ENCODE measurements at places on chromosomes 2 and 18.

DNA sequence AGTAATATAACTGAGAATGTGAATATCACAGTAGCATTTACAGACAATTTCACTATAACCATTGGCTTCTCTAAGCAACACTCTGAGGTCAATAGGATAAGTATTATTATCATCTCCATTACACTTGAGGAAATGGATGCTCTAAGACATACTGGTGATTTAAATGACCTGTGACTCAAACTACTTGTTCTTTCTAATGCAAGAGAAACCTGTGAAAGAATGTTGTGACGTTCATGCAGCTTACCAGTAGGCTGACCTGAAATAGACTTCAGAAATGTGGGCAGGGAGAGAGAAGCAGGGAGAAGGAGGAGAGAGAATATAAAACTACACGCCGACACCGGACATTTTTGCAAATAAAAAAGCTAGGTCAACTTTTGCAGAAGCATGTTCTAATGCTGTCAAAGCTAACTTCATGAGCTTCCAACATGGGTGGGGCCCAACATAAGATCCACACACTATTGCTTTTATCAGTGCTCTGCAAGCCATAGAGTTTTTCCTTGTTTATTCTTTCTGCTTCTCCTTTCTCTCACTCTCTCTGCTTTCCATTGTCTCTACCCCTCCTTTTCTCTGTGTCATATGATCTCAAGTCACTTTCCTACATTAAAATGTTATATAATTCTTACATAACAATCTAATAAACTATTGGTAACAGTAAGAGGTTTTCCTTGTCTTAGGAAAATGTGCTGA lies 217.6 kb upstream of the FN1 start:
- peak; percentile 26 for DNase-seq

GRCh38 chr2:199552141-199552540 lies 94.4 kb upstream of the SATB2 start:
- DNase-seq: peak; percentile 11

- DNase-seq: no peak
Observed at GRCh38 chr18:30457156-30457555, 585.4 kb downstream of the DSC3 start.

GRCh38 chr2:105384216-105384615 lies 14.6 kb downstream of the FHL2 start:
- DNase-seq: no peak

DNA sequence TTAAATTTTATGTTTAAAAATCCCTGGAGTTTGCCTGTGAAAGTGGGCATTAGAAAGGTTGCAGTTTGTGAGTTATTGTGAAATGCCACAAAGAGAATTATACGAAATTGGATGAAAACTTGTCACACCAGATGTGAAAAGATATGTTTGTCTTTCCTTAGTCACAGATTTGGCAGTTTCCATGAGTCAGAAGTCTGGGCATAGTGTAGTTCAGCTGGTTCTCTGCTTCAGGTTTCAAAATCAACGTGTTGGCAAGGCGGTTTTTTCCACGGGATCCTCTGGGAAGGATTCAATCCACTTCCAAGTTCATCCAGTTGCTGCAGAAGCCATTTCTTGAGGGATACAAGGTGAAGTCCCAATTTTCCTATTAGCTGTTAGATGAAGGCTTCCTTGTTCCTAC lies 658.0 kb upstream of the CDH2 start:
- DNase-seq: no peak

GRCh38 chr2:185373229-185373628 lies 365.4 kb upstream of the FSIP2 start:
- DNase-seq: no peak

- DNase-seq: no peak
Observed at GRCh38 chr2:28471214-28471613, 24.6 kb upstream of the PLB1 start.

DNA sequence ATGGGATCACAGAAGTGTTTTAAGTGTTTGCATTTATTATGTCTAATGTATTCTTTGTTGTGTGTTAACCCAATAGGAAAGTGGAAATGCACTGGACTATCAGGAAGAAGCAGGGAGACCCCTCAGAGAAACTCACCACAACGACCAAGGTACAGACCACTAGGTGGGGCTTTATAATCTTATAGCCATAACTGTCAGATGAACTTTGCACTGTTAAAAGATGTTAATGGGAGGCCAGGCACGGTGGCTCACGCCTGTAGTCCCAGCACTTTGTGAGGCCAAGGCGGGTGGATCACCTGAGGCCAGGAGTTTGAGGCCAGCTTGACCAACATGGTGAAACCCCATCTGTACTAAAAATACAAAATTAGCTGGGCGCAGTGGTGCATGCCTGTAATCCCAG lies 73.2 kb downstream of the SUMO1 start:
- no peak for DNase-seq

GRCh38 chr2:207412787-207413310 lies 116.9 kb upstream of the CREB1 start:
- no peak for DNase-seq

DNA sequence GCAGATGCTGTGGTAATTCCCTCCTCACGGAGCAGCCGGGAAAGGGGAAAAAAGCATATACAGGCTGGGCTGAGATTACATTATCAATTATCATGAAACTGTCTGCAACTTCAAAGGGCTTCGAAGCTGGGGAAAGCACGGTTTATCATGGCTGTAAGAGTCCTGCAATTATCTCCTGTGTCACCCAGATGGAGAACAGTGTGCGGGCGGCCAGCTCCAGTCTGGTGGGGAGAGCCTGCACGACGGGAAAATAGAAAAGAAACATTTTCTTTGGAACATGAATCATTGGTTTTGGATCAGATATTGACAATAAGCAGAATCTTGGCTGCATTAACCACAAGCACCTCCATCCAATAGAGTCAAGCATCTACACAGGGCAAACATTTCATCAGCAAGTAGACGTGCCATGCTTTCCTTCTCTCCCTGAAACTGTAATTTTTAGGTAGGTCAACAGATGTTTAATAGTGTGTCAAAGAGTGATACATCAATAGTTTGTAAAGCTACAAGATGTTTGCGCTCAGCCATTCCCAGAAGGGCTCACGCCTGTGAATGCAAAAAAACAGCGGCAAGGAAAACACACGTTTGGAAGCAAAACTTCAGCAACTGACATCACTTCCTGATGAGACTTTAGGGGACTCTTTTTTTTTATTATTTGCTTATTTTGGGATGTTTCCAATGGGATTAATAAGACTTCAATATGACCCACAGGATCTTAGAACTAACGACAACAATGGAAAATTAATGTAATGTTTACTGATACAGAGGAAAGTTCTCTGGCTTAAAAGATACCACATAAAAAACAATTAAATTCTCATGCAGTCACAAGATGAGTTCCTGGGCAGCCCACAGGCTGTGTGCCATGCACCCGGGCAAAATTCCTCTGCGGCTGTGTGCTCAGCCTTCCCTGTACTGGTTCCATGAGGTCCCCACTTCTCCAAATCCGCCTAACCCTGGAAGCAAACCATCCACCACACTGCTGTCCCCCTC lies 111.0 kb upstream of the SALL3 start:
- DNase-seq: no peak

DNA sequence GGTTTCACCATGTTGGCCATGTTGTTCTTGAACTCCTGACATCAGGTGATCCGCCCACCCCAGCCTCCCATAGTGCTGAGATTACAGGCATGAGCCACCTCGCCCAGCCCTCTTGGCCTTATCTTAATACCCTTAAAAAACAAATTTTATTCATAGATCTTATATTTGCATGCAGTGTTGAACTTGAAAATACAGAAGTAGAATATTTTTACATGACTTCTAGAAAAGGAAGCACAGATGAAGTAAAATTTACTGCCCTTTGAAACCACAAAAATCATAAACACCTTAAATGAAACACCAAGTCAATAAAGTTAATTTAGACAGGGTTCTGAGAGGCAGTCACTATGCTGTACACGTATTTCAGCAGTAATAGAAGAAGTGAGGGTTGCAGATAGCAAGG lies 145.7 kb downstream of the CERS6 start:
- no peak for DNase-seq

GRCh38 chr2:236195726-236196125 lies 27.5 kb upstream of the GBX2 start:
- DNase-seq: no peak

DNA sequence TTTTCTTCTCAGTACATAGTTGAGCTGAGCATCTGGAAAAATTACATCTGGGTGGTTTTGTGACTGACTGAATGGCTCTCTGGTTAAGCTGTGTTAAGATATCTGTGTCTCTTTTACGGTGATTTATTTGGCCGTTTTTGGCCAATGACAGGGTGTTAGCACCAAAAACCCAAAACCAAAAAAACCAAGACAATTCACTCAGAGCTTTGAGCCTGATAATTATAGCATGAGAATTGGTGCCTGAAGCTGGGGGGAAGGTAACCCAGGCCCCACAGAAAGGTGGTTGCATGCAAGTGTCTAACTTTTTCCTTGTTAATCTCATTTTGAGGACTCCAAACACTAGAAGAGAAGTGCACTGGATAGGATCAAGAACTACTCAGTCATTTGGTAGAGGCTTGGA lies 4.5 kb downstream of the CD28 start:
- no peak for DNase-seq

DNA sequence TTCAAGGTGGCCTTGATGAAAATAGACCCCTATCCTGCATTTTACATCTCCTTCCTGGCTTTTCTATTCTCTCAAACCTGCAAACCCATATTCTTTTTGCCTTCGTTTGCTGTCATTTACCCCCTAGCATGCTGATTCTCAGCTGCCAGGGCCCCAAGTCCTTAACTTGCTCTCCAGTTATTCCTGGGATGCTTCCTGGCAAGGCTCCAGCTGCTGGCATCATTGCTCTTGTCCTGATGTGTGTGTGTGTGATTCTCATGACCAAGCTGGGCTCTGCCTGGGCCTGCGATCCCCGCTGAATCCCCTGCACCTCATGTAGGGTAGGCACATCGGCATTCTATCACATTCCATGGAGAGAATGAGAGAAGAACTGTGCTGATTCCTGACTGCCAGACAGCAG lies 11.9 kb downstream of the NPAS2 start:
- DNase-seq: no peak

- peak; percentile 80 for DNase-seq
Observed at GRCh38 chr18:79200546-79201268, 131.5 kb downstream of the ATP9B start.

GRCh38 chr2:30325600-30326328 lies 94.4 kb downstream of the LBH start:
- DNase-seq: no peak

- DNase-seq: no peak
Observed at GRCh38 chr2:180910831-180911665, 69.4 kb upstream of the UBE2E3 start.

DNA sequence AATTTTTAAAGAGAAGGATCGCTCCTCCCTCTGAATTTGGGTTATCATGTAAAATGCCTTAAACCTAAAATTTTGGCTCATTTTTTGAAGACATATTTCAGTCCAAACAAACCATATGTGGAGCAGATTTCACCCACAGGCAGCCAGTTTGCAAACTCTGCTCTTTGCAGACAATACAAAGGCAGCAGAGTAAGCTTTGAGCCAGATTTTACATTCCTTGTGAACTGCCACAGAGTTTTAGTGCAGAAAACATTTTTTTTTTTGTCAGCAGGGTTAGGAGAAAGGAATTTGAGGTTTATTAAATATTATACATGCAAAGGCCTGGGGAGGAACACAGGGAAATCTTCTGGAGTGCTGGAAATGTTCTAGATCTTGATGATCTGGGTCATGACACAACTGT lies 171.9 kb upstream of the FN1 start:
- no peak for DNase-seq

DNA sequence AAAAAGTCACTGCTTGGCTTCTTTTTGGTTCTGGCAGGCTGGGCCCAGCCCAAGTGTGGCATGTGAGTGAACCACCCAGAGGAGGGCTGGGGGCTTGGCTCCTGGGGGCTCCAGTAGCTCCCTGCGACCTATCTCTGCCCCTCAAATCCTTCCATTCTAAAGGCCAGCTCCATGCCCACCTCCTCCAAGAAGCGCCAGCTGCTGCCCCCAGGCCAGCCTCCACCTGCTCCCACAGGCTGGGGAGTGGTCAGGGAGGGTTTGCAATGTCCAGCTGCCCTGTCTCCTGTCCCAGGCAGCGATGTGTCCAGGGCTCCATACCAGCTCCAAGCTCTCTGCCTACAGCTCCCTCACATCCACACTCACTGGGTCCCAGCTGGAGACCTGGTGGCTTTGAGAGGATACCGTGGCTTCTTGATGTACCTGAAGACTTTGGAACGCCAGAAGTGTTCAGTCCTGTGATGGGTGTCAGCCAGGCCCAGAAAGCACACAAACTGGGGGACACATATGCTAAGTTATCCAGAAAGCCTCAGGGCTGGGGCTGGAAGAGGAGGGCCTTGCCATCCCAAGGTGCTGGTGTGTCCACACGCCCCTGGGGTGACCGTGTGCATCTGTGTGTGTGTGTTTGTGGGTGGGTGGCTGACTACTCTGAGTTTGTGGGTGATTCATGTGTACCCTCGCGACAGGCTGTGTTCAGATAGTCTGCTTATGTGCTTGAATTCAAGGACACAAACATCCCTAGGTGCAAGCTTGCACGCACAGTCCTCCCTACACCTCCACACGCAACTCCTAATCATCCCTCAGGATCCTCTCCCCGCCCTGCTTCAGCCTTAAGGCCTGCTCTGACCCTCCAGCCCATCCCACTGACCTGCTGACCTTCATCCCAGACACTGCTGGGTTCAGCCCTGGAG lies 33.4 kb downstream of the ZFP36L2 start:
- no peak for DNase-seq

- DNase-seq: no peak
Observed at GRCh38 chr2:88443353-88443938, 9.0 kb downstream of the FOXI3 start.

DNA sequence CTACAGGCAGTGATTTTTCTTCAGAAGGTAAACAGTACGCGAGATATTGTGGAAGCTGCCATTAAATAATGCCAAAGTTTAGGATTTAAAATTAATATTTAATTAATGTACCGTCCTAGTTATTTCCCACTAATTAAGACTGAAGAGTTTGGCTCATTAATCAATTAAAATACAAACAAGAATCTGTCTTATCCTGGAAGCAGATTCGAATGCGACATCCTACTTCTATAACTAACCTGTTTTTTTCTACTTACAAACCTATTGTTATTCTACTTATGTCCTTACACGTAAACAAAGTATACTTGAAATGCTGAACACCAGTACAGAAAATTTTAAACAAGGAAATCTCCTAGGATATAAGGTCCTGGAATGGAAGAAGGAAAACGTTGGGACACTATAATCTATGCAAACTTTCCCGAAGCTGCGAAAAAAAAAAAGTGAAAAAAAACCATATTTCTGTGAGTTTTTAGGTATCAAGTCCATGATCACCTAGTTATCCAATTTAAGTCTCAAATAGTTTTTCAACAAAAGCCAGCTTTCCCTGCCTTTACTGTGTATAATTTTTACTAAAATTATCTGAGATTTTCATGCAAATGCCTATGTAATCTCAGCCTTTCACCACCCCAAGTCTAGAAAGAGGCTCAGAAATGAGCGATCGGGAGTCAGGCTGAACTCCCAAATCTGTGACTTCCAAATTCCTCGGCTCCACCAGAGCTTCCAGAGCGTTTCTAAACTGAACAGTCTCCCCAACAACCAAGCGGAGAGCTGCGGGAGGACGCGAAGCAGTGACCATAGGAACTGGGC lies 1.2 kb upstream of the C2orf15 start:
- DNase-seq: no peak

DNA sequence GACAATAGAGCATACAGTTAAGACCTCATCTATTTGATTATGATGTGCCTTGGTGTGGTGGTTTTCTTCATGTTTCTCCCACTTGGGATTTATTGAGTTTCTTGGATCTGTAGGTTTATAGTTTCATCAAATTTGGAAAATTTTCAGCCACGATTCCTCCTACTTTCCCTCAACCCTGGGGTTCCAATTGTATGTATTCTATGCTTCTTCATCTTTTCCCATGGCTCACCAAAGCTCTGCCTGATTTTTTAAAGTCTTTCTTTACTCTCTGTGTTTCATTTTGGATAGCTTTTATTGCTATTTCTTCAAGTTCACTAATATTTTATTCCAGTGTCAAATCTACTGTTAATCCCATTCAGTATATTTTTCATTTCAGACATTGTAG lies 132.7 kb downstream of the CTIF start:
- no peak for DNase-seq

Measured in lung (tissue), 17 donors.